ENCODE measurements at places on chromosomes 1 and 21.

- DNase-seq, result no peak
Measured at GRCh38 chr21:34345091-34345871, 18.5 kb upstream of the KCNE2 start.

DNA sequence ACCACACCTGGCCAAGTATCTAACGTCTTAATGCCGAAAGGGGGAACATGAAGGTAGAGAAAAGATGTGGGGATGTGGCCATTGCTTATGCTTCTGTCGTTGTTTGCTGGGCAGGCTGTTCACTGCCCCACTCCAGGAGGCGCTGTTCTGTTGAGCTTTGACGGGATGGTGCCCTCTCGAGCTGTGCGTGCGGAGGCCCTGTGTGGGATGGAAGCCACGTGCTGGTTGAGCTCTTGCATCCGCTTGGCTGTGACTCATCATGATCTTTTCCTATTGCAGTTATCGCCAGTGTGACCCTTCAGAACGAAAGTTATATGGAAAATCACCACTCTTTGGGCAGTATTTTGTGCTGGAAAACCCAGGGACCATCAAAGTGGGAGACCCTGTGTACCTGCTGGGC, 26.3 kb downstream of the MTARC1 start:
- DNase-seq, result no peak

- peak; percentile 43 for DNase-seq
Measured at GRCh38 chr21:44293551-44294231, 6.2 kb upstream of the PFKL start.

- no peak for DNase-seq
Measured at GRCh38 chr1:23644555-23644866, 47.1 kb upstream of the RPL11 start.

DNA sequence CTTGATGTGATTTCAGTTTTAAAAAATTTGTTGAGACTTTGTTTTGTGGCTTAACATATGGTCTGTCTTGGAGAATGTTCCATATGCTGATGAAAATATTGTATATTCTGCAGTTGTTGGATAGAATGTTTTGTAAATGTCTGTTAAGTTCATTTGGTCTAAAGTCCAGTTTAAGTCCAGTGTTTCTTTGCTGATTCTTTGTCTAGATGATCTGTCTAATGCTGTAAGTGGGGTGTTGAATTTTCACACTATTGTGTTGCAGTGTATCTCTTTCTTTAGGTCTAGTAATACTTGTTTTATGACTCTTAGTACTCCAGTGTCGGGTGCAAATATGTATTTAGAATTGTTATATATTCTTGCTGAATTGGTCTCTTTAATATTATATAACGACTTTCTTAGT, 10.9 kb upstream of the MPC2 start:
- no peak for DNase-seq

- no peak for DNase-seq
Measured at GRCh38 chr1:15918962-15919715, 56.8 kb downstream of the ZBTB17 start.

GRCh38 chr1:211535346-211535745, 43.4 kb upstream of the RD3 start:
- no peak for DNase-seq
